Suppressor macrophage (primary cell): ENCODE measurements at places on chromosomes 3 and 15.

DNA sequence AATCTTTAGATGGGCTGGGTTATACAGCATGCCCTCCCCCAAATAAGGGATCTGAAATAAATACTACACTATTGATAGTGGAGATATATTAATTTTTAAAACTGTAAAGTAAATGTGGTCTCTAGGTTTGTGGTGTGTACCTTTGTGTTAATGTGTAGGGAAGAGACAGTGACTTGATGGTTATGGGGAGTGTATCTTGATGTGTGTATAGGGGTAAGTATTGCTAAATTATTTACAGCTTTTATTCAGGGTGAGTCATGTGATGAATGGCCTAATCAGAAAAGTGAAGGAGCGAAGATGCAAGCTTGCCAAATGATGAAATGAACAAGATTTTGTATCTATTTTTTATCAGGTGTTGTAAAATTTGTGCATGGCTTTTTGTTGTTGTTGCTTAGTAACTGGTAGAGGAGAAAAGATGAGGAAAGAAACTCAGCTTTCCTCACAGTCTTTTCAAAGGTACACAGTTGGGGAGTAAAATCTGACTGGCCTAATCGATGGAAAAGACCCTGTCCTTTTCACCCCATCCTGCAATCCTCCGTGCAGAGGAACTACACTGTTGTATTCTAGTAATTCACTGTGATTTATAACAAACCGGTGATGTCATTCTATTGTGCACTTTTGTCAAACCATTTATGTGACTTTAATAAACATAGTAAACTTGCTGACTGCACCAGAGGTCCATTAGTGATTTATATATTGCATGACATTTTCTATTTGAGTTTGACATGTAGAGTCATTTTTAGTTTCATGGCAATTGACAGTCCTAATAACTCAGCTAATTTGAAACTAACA is 17.7 kb downstream of the FEM1B start:
- no peak for DNase-seq

- DNase-seq, result peak; percentile 70
These were observed at the start of gene KAT2B for GRCh38 chr3:20039765-20040547. Gene KAT2B (plus strand): TSS chr3:20040446. CDS start chr3:20040478, 32 bp downstream.

GRCh38 chr3:156561533-156561932 is 6.6 kb upstream of the SSR3 start:
- no peak for DNase-seq

- DNase-seq, result no peak
These were observed 60.2 kb downstream of the SYNPR start for GRCh38 chr3:63338351-63338750.

GRCh38 chr3:153767601-153768560 is 353.3 kb upstream of the ARHGEF26 start:
- peak; percentile 7 for DNase-seq

DNA sequence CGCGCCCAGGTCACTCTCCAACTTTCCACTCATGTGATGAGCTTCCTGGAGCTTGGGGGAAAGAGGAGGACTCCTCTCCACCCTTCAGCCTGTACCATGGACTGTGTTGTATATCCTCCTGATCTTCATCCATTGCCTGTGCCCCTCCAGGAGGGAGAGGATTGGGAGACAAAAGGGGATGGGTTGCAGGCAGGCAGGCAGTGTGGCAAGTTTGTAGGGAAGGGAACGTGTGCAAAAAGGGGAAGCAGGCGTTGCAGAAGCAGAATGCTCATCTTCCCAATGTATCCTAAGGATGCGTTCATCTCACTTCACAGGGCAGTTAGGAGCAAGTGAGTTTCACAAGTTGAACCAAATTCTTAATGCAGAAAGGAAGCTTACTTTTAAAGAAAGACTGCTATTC is 28.1 kb upstream of the GHSR start:
- DNase-seq, result peak; percentile 67

DNA sequence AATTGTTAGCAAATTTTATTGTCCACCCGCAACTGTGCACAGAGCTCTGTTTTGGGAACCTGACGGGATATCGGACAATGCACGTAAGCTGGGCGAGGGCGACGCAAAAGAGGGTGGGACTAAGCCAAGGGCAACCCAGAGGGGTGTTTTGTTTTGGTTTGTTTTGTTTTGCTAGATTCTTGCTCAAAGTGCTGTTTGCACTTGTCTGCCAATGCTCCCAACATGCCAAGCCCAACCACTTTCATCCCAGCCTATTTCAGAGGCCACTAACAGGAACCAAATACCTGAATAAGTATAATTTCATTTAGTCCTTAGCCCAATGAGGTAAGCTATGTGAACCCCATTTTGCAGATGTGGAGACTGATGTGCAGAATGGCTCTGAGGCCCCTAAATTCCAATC is 9.7 kb upstream of the CMTM7 start:
- DNase-seq, result no peak

DNA sequence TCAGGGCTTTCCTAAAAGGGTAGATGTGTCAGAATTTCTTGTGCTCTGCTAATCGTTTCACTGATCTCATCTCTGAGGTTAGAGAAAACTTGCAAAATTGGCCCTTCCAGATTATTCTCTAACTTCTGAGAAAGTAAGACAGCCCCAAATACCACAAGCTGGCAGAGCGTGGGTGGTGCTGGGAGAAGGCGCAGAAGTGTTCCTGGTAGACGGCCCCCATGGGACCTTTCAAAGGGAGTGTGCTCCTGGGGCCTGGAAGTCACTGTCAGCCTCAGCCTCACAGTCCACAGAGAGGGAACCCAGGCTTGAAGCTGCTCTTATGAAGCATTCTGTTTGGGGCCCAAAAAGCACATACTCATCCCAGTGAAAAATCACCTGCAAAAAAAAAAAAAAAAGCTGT is 86.5 kb upstream of the PFN2 start:
- no peak for DNase-seq

- no peak for DNase-seq
These were observed 46.4 kb upstream of the TSEN2 start for GRCh38 chr3:12437861-12438260.

DNA sequence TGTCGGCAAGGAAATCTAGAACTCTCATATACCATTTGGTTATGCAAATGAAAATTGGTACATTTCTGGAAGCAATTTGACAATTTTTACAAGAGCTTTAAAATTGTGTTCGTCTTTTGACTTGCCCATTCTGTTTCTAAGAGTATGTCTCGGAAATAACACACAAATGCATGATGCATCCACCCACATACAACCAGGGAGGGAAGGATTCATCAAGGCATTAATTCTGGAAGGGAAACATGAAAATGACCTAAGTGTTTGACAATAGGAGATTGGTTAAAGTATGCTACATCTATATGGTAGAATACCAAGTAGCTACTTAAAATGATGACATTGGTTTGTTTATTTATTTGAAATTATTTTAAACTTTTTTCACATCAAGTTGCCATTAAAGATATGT is 58.6 kb downstream of the PIAS1 start:
- peak; percentile 1 for DNase-seq

- DNase-seq, result no peak
These were observed 131.2 kb downstream of the RPL22L1 start for GRCh38 chr3:170738766-170739165.
